Stimulated activated CD8-positive, alpha-beta memory T cell treated with anti-CD3 and anti-CD28 coated beads, Interleukin-7, amount 100 ng/mL, for 1 hour (primary cell): ENCODE measurements at places on chromosomes 6 and 20.

- no peak for DNase-seq
Observed at GRCh38 chr6:24149836-24150235, 23.8 kb downstream of the NRSN1 start.

GRCh38 chr20:59231124-59231804, 67.6 kb downstream of the ZNF831 start:
- DNase-seq, result no peak

- DNase-seq, result no peak
Observed at GRCh38 chr6:168098431-168098861, 19.4 kb upstream of the FRMD1 start.

DNA sequence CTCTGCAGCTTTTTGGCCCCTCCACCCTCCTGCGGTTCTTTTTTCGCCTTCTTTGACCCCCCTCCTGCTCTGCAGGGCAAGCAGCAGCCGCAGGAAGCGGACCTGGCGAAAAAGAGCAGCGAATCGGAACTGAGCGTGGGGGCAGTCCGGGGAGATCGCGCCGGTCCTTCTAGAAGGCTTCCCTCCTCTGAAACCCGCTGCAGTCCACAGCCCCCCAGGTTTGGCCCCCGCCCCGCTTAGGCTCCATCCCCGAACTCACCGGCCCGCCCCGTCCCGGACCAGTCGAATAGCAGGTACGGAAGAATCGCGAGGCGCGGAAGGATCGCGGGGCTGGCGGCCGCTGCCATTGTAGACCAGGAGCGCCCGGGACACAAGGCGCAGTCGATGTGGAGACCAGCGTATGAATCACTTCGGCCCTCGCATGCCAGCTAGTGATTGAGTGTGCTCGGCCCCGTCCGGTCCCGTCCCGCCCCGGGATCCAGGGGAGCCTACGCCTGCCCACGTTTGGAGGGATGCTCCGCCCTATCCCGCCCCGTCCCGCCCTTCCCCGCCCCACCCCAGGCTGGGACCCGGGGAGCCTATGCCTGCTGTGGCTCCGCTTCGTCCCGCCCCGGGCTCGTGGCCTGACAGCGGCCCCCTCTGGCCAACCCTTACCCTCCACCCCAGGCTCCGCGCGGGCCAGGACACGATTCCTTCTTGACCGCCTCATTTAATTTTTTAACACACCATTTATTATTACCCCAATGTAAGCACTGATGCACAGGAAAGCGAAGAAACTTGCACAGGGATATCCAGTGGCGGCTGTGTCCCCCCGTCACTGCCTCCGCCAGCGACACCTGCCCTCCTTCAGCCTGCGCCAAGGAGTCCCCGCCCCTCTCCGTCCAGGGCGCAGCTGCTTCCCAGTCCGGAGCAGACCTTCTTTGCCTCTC, at the start of gene ULBP3:
ULBP3 (minus strand) TSS at position 402 of the 929 bp plus-strand sequence; CDS start at position 347, 55 bp downstream.
- DNase-seq, result peak; percentile 32

DNA sequence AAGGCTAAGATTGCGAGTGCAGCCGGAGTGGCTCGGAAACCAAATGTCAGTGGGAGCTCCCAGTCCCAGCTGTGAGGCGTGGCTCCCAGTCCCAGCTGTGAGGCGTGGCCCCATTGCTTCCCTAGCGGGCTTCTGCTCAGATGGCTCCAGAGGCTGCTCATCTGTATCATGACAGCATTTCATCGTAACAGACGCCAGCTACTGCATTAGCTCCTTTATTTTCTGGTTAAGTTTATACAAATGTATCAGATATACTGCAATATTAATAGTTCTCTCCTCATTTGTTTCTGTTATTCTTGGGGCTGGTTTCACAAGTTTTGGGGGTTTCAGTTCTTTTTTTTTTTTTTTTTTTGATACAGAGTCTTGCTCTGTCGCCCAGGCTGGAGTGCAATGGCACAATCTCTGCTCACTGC, 34.7 kb upstream of the TBXT start:
- DNase-seq, result no peak

DNA sequence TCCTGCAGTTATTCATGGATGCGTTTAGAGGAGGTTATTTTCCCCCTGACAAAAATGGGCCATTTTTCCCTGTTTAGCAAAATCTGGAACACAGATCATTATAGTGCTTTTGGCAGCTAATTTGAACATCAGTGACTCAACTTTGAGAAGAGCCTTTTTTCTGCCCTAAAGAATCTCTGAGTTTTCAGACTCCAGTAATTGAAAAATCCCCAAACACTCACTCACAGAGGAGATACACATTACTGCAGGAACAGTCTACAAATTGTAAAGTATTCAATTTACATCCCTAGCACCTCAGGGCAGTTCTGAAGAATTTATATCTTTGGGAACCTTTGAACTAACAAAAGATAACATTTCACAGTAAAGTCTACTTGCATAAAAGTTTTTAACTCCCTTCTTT, 966.6 kb upstream of the SLC35B3 start:
- no peak for DNase-seq

DNA sequence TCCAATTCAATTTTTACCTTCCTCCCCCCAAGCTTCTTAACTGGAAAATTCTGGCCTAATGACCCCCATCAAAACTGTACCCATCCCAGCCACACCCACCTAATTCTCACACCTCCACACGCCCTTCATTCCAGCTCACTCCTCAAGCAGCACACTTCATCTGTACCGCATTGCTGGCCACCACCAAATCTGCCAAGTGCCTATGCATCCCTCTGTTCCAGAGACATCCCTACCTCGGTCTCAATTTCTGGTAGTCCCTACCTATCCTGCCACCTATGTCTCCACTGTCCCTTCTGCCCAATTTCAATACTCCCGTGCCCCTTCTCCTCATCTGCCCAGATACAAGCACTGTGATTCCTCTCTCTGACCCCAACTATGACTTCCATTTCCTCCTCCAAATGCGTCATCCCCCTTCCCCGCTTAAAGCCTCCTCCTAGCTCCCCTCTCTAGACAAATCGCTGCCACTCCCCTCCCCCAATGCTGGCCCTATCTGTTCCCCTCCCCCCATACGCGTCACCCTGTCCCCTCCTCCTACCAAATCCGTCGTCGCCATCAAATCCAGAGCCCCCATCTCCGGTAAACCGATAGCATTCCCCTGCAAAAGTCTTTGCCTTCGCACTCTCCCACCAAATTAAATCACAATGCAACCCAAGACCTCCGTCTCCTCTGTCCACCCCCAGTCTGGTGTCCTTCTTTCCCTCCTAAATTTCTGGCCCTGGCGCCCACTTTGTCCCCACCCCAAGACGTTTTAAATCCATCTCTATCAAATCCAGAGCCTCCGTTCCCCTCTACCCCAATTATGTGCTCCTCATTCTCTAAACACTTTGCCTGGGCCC, 1.2 kb downstream of the MTCH1 start:
- no peak for DNase-seq

DNA sequence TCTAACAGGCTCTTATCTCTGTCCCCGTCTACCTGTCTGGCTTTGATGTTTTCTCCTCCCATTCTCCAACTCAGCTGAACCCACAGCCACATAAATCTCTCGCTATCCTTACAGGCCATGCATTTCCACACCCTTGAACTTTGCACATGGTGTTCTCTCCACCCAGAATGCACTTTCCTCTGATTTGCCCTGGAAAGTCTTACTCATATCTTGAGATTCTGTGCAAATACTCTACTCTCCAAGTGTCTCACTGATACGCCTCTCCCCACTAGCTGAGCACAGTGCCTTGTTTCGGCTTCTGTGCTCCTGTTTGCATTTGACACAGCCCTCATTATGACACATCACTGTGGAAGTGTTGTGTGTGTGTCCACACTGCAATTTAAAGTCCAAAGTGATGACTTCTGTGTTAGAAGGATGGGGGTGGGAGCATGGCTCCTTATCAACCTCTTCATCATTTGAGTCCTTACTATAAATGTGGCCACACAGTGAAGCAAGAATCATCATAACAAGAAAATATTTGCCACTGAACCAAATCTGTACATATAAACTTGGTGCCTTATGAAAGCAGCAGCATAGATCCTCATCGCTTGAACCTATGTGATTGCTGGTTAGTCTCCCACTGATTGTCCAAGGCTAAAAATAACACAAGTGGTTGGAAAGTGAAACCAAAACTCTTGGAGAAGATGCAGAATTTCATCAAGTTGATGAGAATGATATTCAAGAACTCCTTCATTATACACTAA, 5.5 kb upstream of the PRELID3B start:
- DNase-seq, result no peak

GRCh38 chr20:1397710-1398109, 4.9 kb upstream of the FKBP1A start:
- no peak for DNase-seq

- DNase-seq, result no peak
Observed at GRCh38 chr6:10316373-10316721, 98.5 kb downstream of the TFAP2A start.

DNA sequence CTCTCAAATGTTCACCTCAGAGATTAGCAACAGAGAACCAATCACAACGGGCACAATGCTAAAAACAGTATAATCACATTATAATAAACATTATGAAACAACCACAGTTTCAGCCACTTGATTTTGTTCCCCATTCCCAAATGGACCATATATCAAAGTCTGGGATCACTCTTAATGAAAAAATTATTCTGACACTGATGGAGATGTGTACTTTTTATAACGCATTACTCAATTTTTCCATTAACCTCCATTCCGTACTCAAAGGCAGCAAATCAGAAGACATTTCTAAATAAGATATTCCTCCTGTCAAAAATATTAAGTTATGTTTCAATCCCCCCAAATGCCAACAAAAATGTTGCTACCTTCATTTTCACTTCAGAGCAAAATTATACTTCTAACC, 2.8 kb downstream of the CPNE1 start:
- DNase-seq, result no peak

DNA sequence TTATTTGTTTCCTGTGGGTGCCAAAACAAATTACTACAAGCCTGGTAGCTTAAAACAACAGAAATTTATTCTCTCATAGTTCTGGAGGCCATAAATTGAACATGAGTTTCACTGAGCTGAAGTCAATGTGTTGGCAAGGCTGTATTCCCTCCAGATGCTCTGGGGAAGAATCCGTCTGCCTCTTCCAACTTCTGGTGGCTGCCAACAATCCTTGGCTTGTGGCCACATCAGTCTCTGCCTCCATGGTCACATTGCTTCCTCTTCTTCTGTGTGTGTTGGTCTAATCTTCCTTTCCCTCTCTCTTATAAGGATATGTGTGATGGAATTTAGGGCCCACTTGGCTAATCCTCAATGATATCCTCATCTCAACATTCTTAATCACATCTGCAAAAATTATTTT, 92.8 kb upstream of the EPB41L1 start:
- DNase-seq, result no peak

DNA sequence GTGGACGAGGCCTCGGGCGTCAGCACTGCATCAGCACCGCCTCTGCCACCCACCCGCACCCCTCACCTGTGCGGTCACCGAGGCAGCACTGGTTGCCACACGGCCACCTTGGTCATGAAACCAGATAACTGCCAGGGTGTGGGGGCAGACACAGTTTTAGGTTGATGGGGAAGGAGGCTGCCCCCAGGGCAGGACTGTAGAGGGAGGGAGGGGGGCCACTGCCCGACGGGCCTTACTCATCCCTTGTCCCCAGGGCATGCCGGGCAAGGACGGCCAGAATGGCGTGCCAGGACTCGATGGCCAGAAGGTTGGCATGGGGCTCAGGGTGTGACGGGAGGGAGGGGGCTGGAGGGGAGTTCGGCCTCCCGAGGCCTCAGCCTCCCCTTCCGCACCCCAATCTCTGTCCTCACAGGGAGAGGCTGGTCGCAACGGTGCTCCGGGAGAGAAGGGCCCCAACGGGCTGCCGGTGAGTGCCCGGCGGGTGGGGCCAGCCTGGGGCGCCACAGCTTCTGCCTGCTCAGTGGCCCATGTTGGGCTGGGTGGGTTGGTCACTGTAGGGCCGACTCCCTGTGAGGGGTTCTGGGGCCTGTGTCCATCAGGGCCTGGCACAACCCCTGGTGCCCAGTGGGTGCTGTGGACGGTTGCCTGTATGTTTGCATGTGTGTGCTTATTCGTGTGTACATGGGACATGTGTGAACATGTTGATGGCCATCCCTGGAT, 11.8 kb downstream of the COL9A3 start:
- no peak for DNase-seq

DNA sequence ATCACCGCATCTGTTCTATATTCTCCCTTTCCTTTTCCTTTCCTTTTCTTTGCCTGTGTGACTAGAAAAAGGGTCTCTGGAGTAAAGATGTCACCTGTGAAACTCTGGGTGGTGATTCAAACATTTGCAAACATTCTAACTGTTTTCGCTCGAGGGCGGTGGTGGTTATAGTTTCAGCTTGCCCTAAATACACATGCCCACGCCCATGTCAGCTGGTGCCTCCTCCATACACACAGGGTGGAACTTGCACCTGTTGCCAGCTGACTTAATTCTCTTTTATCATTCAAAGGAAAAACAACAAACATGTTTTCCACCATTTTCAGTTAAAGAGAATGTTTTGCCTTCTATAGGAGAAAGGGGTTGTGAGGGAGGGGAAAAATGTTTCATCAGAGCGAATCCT, 381.9 kb upstream of the ARID1B start:
- no peak for DNase-seq

DNA sequence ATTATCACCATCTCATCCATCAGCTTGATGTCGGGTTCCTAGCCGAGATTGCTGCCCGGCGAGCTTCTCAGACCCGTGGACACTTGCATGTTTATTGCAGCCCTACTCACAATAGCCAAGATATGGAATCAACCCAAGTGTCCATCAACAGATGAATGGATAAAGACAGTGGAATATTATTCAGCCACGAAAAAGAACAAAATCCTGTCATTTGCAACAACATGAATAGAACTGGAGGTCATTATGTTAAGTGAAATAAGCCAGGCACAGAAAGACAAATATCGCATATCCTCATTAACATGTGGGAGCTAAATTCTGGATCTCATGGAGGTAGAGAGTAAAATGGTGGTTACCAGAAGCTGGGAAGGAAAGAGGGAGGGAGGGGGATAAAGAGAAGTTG, 49.1 kb upstream of the SLC2A12 start:
- no peak for DNase-seq

DNA sequence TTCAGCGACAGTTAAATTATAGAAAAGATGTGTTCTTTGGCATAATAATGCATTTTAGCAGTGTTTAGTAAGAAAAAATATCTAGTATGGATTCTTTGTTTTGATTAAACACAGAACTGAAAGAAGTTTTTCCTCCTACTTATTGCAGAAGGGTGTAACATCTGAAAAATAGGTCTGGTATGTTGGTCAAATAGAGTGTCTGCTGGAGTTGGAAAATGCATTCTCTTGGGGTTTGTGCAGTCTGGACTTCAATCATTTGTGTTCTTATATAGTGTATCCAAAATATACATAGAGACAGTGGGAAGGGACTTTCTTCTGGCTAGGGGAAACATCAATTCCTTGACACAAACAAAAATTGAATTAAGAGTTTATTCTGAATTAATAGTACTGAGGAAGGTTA, 132.4 kb upstream of the MAN1A1 start:
- no peak for DNase-seq

DNA sequence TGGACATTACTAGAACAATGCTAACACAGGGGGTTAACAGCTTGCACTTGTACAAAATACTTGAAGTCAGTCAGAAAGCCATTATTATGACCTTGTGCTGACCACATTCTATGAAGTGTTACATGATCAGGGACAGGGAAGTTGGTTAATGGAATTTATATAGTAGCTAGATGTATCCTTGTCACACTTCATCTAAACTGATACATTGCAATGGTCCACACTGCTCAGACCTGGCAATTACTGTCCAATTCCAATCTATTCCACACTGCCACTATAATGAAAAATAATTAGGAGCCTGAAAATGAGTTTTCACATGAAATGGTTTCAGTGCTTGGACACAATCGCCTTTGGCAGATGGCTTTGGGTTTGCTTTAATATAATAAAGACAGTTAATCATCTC, 850.8 kb downstream of the EPHA7 start:
- no peak for DNase-seq

- no peak for DNase-seq
Observed at GRCh38 chr6:143579703-143580102, 68.2 kb upstream of the FUCA2 start.

- no peak for DNase-seq
Observed at GRCh38 chr6:452301-453067, 60.9 kb downstream of the IRF4 start.
